ENCODE measurements at places on chromosomes 6 and 20.
A peak's percentile ranks its signal among the peaks of the same experiment; 100 is the strongest.

DNA sequence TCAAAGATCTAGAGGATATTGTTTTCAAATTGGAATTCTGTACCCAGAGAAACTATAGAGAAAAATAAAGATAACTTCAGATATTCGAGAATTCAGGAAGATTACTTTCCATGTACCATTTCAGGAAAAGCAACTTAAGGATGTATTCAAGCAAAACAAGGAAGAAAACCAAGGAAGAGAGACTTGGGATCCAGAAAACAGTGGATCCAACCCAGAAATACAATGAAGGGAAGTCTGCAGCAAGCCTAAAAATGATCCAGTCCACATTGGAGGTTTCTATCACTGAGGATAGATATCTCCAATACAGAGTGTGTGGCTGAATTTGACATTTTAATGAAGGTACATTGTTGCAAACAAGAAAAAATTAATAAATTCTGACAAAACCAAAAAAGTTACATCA lies 201.0 kb downstream of the EYA2 start:
- no peak for DNase-seq

GRCh38 chr6:2531426-2532215 lies 219.1 kb downstream of the MYLK4 start:
- DNase-seq: no peak

DNA sequence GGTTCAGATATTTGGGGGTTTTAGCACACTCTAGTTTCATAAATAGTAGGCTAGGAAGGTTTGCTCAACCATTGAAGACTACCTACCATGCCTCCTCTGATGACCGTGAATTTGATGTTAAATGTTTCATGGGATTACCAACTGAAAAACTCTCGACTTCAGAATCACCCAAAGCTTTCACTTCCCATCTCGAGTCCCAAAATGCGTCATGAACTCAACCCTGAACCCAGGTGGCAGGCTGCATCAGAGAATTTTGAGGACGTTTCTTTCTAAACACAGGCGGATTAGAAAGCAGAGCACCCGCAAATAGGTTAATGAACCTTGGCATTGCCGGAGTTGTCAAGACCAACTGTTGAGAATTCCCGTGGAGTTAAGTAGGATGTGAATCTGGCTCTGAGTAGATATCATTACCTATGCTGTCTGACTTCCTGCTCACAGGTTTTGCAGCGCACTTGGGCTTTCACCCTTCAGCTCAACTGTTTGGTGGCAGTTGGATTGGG lies 98.4 kb upstream of the ADTRP start:
- no peak for DNase-seq

DNA sequence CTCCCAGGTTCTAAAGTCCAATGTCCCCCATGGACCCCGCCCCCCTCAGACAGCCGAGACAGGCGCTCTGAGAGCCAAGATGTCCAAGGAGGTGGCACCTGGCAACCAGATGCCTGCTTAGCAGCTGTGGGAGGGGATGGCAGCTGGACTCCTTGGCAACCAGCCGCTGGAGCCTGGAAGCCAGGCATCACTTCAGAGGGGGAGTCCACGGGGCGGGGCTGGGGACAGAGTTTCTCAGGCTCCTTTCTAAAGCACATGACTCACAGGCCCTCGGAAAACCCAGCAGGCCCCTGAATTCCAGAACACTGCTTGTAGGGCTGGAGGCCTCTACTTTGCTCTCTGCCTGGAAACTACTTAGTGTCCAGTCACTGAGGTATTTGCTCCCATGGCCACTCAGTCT lies 51.5 kb downstream of the PREX1 start:
- DNase-seq: no peak

DNA sequence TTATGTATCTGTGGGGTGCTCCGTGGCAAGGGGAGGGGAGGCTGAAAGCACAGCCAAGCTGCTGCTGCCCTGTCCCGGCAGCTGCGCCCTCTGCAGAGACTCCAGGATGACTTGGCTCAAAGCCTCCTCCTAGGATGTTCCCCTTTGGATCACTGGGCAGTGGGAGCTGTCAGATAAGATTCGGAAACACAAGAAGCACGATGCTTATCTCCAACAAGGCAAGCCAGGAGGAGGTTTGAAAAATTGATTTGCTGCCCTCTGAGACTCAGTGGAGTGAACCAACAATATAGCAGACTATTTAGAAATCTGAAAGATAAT lies 776.4 kb downstream of the C6orf118 start:
- no peak for DNase-seq

GRCh38 chr6:84738996-84739865 lies 25.2 kb downstream of the TBX18 start:
- no peak for DNase-seq

DNA sequence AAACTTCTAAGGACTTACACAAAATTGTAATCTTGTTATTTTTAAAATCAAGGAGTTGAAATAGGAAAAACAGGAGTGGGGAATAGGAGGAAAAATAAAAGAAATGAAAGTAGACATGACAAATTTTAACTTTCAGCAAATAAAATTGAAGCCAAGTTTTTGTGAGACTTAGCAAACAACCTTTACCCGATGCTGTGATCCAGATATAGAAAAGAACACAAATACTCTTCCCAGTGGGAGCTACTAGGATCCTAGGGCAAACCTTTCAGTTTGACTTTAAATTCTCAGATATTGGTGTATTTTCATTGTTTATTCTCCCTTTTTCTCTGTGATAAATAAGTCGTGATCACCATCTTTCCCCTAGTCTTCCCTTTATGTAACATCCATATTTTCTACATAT lies 968.7 kb upstream of the CITED2 start:
- DNase-seq: no peak

GRCh38 chr6:166582258-166582657 lies 4.2 kb downstream of the RAMACL start:
- no peak for DNase-seq

DNA sequence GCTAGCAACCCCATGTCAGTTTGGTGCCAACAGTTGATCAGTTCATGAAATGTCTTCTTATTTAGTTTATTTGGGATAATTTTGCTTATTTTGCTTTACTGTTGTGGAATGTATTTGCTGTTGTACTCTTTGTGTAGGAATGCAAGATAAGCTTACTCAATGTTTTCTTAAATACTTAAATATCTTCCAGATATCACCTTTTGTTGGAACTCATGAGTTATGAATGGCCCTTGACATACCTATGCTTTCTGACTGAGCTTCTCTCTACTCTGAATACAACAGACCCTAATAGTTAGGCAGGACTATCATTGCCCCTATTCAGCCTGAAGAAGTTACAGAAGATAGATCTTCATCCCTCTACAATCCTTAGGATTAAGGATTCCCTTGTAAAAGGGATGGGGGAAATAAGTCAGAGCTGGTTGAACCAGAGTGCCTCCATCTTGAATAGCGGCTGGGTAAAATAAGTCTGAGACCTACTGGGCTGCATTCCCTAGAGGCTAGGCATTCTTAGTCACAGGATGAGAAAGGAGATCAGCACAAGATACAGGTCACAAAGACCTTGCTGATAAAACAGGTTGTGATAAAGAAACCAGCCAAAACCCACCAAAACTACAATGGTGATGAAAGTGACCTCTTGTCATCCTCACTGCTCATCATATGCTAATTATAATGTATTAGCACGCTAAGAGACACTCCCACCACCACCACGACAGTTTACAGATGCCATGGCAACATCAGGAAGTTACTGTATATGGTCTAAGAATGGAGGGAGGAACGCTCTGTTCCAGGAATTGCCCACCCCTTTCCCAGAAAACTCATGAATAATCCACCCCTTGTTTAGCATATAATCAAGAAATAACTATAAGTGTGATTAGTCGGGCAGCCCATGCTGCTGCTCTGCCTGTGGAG lies 196.9 kb downstream of the AKAP7 start:
- DNase-seq: no peak

GRCh38 chr6:106908386-106908840 lies 66.1 kb downstream of the CD24 start:
- DNase-seq: no peak

DNA sequence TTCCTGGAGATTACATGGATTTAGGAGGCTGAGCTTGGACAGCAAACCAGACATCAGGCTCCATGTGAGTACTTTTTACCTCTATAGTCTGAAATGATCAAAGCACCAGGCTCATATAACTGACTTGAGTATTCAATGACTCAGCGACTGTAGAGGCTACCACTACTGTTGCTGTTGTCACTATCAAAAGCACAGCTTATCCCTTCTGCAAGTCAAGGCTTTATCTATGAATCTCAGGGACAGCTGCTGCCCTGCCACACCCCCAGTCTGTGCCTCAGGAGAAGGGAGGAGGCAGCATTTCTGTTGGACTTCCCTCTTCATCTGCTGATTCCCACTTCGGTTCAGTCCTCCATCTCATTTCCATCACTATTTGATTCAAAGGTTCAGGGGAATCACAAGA lies 80.5 kb upstream of the CNR1 start:
- no peak for DNase-seq

DNA sequence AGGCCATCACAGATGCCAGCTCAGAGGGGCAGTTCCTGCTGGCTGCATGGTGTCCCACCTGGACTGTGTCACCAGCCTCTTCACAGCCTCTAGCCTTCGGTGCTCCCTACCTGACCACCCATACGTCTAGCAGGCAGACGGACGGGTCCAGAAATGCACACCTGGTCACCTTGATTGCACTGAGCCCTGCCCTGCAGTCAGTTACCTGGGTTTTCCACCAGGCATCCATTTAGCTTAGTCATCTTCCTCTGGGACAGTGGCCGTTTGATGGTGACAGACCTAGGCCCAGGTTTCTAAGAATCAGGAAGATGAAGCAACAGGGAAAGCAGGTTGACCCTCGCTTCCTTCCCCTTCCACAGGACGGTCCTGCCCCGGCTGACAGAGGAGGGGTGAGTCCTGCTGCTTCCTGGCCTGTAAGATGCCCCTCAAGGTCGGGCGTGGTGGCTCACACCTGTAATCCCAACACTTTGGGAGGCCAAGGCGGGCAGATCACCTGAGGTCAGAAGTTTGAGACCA lies 9.8 kb upstream of the BPI start:
- DNase-seq: no peak

DNA sequence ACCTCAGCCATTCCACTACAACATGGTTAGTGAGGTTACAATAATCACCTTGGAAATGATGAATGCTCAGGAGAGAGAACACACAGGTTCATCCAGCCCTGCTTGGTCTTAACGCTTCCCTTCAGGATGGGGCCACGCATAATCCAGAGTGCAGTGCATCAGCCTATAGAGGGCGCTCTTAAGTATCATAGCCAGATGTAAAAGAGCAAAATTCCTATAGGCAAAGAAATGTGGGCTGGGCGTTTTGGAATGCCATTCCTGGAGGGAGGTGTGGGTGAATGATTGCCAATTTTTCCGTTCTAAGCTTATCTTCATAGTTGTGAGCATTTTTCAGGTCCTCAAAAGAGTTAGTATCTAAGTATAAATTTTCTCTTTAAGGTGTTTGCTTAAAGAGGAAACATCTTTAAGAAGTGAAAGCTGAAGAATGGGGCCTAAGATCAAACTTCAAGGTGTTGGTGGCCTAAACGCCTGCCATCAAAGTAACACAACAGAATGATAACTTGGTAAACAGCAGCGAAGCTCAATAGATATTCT lies 1.8 kb downstream of the RIPOR2 start:
- peak; percentile 20 for DNase-seq

DNA sequence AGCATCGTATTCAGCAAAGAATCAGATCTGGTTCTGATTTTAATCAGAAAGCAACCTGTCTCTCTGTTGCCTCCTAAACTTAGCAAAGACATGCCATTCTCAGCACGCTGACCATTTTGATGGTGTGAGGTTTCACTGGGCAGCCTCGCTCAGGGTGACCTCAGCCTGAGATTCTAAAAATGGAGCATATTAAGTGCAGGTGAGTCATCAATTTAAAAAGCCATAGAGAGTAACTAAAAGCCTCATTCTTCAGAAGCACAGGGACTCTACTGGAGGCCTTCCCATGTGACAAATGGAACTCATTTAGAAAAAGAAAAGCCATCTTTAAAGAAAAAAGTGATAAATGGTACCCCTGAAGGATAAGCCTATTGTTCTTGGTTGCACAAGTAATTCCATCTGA lies 91.3 kb downstream of the FILIP1 start:
- no peak for DNase-seq

DNA sequence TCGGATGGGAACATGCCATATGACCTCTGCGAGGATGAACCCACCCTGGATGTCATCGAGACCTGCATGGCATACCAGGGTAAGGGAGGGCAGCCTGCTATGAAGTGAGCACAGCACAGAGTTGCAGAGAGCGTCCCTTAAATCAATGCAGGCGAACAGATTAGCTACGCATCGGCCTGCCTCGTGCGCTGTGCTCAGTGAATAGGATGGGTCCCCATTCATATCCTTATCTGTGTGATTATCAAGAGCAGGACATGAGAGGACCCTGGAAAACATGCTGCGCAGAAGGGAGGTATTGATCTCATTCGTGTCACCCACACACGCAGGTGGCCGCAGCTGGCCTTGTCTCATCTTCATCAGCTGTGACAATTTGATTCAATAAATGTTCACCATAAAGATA lies 25.6 kb upstream of the FAM83D start:
- no peak for DNase-seq

DNA sequence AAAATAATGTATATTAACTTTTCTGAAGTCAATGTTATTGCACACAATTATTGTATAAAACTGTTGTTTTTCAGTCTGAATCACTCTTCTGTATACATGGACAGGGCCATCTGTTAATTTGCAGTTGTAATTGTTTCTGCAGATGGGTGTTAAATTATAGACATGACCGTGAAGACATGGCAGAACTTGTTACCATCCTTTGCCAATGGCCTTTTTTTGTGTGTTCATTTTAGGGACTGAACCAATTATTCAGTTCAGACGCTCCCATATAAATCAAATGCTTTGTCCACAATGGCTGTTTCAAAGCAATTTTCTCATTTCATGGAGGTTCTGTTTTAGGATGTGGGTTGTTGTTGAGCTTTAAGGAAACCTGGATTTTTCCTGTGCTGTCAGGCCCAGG lies 533.7 kb downstream of the DOK5 start:
- DNase-seq: no peak

DNA sequence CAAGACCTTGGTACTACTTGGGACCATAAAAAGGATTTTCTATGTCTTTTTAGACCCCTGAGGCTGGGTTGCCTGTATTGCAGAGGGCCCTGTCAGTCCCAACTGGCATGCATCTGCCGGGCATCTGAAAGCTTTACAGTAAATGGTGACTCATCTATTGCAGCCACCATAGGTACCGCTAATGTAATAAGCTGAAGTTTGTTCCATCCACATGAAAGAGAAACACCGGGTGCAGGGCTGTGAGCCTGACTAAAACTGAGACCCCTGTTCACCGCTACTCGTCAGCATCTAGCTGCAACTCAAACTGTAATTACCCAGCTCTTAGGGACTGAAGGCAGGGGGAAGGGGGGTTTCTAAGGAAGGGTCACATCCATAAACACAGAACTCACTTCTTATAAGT lies 49.5 kb downstream of the TRERF1 start:
- DNase-seq: peak; percentile 65

Measured in stimulated activated naive CD4-positive, alpha-beta T cell treated with Interleukin-2 at 50 U/mL for 16 hours (primary cell).